Stimulated activated CD4-positive, alpha-beta T cell treated with anti-CD3 and anti-CD28 coated beads, TNF-alpha, amount 100 ng/mL, for 4 hours (primary cell): ENCODE measurements at places on chromosomes 5 and 9.

DNA sequence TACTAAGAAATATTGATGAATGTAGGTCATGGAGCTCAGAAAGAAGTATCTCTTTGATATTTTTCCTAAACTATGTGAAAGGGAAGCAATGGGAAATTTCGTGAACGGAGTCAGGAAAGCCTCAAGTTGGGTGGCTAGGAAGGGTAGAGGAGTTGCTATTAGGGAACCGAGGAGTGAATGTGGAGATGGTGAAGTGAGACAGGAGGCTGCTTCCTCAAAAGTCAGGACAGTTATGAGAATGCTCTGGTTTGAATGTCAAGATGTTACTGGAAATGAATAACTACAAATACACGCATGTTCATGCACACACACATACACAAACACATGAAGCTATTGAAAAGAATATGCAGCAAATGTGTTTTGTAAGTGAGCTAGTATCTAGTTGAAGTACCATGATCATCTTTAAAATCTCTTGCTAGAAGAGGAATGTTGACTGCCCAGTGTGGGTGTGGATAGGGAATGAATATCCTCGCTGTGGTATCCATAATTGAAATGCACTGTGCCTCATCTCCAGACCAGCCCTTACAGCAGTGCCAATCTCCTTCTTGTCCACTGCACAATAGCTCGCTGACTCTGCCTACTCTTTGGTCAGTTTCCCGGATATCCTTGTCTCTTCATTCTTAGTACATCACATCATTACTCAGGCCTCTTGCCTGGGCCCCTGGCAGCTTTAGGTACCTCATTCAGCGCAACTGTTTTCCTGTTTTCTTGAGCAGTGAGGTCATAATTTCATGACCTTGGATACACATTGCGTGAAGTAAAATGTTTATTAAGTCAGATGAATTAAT is 21.9 kb upstream of the PDCD1LG2 start:
- no peak for DNase-seq

GRCh38 chr5:54610197-54610944 is 92.8 kb downstream of the SNX18 start:
- no peak for DNase-seq

GRCh38 chr9:17520268-17521064 is 58.4 kb upstream of the SH3GL2 start:
- DNase-seq = no peak

DNA sequence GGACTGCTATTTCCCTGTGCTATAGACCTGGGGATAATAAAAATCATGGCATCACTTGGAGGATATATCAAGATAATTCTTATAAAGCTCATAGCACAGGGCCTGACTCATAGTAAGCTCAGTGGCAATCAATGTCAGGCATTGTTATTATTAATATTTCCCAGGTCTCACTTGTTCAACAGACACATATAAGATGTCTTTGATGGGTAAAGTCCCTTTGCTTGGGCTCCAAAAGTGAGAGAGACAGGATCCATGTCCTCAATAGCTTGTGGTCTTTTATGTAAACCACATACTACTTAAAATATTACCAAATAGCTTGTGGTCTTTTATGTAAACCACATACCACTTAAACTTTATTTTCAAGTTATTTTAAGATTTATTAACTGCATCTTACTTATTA is 11.2 kb downstream of the SH3RF2 start:
- DNase-seq = no peak
